ENCODE measurements at places on chromosomes 11 and 22.

GRCh38 chr22:24997023-24997422, 44.5 kb downstream of the KIAA1671 start:
- DNase-seq = no peak

DNA sequence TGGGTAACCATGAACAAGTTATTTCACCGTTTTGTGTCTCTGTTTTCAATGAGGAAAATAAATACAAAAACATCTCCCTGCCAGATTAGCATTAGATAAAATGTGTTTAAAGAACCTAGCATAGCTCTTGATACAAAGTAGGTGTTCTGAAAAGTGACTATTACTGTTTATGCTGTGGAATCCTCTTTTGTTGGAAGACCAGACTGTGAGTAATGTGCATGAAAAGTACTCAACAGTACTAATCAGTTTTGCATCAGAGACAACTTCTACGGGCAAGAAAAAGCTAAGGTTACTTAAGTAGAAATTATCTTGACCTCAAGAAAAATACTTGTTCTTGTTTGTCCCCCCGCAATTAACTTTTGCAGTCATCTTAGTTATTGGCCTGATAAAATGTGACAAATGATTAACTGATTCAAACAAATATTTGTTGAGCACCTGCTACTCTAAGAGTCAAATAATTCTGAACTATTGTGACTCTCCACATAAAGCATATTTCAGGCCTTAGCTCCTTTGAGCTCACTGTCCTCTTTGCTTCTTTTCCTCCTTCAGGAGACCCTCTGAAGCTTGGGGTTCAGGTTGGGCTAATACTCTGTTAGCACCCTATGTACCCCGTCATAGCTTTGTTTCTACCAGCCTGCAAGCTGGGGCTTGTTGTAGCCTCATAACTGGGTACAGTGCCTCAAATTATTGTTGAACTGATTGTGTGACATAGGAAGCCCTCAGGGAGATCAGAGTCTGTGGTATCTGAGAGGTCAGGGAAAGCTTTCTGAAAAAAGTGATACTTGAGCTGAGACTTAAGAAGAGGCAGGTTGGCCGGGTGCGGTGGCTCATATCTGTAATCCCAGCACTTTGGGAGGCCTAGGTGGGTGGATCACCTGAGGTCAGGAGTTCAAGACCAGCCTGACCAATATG, 24.5 kb downstream of the DIXDC1 start:
- no peak for DNase-seq

DNA sequence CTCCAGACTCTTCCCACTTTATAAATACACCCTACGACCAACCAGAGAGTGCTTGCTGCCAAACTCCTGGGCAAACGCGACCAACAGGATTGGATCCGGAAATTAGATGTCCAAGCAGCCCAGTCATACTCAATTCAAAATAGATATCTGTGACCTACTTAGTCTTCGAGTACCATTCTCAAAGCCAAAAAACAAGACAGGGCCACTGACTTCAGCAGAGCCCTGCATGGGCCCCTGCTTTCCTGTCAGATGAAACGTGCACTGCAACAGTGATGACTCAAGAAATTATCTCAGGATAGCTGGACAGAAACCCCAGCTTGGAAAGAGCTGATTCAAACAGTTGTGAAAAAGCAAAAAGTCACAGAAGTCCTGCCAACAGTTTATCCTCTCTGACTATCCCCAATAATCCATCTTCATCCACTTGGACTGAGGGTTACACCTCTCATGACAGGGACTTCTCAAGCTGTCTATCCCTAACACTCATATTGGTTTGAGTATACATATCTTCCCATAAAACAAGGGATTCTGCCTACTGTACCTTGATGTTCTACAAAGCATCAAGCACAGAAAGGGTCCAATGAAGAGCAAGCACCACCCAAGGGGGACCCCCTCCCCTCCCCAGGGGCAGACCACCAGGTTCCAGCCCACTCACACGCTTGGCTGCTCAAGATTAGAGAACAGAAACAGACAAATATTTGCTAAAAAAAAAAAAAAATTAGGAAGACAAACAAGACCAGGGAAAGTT, 17.4 kb downstream of the SMCO4 start:
- no peak for DNase-seq

DNA sequence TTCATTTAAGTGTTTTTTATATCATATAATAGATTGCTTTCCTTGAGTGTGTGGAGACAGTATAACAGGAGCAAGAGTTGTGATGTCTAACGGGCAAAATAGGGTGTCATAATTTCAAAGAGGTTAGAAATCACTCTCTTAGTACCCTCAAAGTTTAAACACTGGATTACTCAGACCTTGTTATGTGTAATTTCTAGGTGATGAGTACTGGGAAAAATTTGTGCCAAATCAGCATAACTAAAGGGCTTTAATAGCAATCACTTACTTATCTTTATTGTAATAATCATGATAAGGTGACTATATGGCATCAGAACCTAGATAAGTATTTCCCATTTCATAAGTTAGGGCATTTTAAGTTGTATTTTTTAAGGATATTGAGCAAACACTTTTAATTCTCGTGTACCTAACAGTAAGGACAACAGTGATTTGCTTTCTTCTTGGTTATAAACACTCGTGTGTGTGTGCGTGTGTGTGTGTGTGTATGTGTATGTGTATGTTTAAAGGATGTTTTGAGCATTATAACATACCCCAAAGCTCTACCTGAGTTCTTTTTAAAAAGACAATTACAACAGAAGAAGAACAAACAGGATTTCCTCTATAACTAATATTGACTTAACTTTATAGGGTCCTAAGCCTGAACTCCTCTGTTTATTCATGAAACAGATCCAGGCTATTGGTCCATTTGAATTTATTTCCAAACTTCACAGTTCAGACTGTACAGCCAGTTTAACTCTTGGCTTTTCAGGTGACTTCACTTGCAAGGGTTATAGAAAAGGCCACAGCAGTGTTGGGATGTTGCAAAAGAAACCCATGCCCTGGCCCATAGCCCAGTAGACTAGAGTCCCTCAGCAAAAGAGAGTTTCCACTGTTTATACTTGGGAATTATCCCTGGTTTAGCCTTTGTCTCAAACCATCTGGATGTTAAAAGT, 23.7 kb upstream of the PDE3B start:
- no peak for DNase-seq

DNA sequence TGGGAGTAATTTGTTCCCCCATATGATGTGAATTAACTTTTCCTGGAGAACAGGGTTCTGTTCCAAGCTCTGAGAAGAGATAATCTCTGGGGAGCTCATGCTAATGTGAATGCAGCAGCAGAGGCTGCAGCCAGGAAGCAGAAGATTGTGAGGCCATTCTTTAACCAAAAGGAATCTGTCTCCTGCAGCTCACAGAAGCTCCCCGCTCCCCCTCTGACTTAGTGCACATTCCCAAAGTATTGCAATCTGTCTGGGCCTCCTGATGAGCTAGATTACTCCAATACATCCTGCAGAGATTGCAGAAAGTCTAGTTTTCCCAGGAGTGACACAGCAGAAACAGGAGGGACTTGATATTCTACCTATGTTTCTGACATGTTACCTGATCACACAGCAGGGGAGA, 420.6 kb upstream of the FAT3 start:
- peak; percentile 0 for DNase-seq

- DNase-seq = peak; percentile 47
These were observed 95.0 kb downstream of the AMOTL1 start for GRCh38 chr11:94862926-94863880.

GRCh38 chr11:92123540-92123939, 101.1 kb upstream of the FAT3 start:
- no peak for DNase-seq

DNA sequence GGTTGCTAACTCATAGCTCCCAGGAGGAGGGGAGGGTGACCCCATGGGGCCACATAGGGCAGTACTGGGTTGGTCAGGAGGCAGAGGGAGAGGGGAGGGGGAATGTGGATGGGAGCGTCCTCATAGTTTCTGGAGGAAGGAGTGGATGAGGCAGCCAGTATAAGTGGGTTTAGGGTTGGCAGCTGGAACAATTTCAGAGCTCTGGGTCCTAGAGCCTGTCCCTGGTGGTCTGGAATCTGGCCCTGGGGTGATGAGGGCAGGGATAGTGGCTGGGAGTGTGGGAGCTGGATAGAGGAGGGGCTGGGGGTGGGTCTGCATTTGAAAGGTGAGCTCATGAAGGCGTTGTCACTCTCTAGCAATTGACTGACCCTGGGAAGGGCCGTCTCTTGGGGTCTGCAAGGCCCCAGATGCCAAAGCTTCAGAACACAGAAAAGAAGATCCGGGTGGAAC, 5.3 kb upstream of the MRGPRG start:
- no peak for DNase-seq

DNA sequence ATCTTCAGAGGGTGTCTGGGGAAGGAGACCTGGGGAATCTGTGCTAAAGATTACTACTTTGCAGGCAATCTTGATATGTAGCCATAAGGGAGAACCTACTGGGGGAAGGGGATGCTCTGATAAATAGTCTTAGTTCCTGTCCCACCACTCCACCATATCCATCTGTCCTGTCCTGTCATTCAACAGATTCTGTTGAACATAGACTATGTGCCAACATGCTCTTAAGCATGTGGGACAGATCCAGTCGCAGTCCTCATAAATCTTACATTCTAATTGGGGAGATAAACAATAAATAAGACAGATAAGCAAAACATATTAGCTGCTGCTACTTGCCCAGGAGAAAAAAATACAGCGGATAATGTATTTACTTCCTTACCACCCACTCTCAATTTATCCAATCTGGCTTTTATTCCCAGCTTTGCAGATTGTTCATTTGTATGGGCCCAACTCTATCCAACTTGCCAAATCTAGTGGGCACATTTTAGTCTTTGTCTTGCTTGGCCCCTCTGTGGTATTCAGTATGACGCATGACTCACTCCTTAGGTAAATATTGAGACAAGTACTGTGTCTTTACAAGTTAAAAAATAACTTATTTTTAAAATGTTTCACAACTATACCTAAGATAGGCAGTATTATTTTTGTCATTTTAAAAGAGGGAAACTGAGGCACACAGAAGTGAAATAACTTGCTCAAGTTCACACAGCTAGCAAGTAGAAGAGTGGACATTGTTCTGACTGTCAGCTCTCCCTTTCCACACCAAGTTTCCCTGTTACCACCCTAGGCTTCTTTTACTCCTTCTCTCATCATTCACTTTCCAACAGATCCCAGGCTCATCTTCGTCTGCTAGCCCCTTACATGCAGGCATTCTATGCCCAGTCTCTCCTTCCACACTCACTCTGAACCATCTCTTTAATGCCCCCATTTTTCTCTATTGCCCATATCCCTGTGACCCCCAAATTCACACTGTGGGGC, 133.6 kb upstream of the SESN3 start:
- no peak for DNase-seq

DNA sequence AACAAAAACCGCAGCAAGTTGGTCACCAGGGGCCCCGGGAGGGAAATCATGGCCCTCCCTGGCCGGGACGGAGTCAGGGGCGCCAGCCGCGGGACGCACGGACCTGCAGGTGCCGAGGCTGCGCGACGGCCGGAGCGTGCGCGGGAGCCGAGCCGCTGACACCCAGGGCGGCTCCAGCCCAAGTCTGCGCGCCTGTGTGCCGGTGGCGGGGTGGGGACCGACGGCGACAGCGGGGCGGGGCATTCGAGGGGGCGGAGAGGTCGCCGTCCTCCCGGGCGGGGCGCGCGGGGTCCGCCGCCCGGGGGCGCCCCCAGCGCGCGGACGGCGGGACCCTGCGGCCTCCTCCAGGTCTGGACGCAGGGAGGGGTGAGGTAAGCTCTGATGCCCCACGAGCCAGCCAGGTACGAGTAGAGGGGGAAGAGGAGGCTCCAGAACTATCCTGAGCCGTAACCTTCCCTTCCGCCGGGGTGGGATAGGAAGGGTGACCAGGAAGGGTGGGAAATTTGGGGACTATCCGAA, at the start of gene ESAM:
ESAM (minus strand) TSS at position 186 of the 519 bp plus-strand sequence; CDS start at position 50, 136 bp downstream.
- no peak for DNase-seq

GRCh38 chr11:114115451-114115928, 56.0 kb downstream of the ZBTB16 start:
- DNase-seq = no peak

All from GM04504 (cell line).